Stimulated activated CD4-positive, alpha-beta T cell treated with anti-CD3 and anti-CD28 coated beads, Interleukin-12 subunit alpha, Interleukin-12 subunit beta, amount 100 ng/mL, for 24 hours (primary cell): ENCODE measurements at places on chromosomes 11 and 22.

GRCh38 chr11:78140392-78141077 is 1.1 kb upstream of the ALG8 start:
- DNase-seq: peak; percentile 5

DNA sequence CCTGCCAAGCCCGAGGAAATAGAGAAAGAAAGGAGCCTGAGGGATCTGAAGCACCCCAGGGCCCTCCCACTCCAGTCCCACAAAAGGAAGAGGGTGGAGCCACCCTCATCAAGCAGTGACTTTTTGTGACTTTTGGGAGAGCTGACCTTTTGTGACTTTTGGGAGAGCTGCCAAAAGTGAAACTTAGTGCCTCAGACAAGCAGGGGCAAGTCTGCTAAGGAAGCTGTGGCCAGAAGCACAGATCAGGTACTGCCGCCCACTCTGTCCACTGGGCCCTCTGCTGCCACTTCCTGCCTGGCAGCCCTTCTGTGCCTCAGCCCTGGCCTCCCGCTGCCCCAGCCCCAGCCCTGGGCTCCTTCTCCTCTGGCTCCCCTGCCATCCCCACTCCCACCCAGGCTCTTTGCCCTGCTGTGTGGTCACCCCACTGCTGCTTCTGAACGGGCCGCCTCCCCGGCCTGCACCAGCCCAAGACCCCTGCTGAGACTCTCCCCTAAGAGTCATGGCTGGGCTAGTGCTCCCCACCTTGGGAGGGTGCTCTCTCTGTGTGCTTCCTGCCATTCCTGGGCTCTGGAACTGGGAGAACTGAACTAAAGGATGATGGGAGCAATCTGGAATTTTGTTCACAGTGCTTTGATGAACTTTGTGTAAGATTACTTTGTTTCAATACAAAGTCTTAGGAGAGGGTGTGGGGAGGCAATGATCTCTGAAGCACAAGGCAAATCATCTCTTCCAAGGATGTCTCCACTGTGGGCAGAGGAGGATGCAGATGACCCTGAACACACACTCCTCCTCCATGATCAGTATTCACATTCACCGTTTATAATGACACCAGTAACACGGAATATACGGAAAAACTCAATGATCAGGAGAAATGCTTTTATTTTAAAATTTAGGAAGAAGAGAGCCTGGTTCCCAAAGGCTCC is at the start of gene APOBEC3H:
Gene APOBEC3H, plus strand, starts transcription at position 147 of the 923 bp plus-strand sequence. CDS start 3,035 bp downstream, outside the sequence.
- DNase-seq: no peak

GRCh38 chr22:30348404-30348803 is 8.3 kb downstream of the SF3A1 start:
- DNase-seq: no peak

GRCh38 chr22:46791201-46791731 is 28.8 kb downstream of the TBC1D22A start:
- DNase-seq: peak; percentile 68

- no peak for DNase-seq
These were observed 84.1 kb downstream of the NXPE2 start for GRCh38 chr11:114762408-114762807.

DNA sequence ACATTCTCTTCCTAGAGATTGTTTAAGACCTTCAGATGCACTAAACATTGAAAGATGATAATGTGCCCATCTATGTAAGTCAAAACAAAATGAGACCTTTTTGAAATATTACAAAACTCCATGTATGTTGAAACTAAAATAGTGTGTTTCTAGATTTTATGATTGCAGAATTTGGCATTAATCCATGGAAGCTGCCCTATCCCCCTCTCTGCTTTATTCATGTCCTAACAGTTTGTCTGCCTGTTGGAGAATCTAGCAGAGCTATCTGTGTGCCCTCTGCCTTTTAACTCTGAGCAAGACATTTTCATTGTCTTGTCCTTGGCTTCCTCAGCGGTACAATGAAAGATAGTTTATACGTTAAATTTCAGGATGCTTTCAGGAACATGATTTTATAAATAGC is 105.5 kb downstream of the FAT3 start:
- DNase-seq: no peak

- DNase-seq: no peak
These were observed 121.7 kb downstream of the SGSM3 start for GRCh38 chr22:40491990-40492631.

- DNase-seq: no peak
These were observed 14.9 kb downstream of the TP53AIP1 start for GRCh38 chr11:128927683-128928336.

DNA sequence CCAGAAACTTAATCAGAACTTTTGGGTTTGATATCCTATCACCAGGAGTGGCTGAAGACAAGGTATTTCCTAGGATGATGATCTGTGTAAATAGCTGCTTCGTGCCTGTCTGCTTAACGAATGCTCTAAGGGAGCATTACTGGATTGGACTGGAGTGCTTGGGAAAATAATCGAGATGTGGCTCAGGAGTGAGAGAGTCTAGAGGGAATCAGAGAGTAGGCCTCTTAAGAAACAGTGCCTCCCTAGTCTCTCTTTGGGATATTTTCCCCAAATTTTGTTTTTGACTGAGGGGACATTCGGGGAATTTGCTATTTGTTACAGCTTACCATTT is 2.5 kb downstream of the MAML2 start:
- DNase-seq: no peak

GRCh38 chr11:20611445-20611844 is 12.0 kb downstream of the SLC6A5 start:
- DNase-seq: no peak

- DNase-seq: no peak
These were observed 151.4 kb upstream of the SORL1-AS1 start for GRCh38 chr11:121604152-121604551.

DNA sequence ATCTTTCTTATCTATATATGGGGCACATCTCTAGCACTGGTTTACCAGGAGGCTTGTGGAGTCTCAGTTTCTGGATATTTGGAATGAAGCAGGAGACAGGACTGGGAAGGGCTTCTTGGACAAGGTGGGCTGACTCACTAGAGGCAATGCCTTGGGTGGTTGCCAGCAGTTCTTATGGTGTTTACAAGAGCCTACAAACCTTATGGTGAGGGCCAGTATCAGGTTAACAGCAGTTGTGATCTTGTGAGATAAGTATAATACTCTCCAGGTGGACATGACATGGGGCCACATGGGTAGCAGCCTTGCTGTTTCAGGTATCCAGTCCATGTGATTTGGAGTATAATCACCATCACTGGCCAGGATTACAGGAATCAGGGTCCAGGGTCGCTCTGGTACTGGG is 10.2 kb downstream of the FUT4 start:
- no peak for DNase-seq

DNA sequence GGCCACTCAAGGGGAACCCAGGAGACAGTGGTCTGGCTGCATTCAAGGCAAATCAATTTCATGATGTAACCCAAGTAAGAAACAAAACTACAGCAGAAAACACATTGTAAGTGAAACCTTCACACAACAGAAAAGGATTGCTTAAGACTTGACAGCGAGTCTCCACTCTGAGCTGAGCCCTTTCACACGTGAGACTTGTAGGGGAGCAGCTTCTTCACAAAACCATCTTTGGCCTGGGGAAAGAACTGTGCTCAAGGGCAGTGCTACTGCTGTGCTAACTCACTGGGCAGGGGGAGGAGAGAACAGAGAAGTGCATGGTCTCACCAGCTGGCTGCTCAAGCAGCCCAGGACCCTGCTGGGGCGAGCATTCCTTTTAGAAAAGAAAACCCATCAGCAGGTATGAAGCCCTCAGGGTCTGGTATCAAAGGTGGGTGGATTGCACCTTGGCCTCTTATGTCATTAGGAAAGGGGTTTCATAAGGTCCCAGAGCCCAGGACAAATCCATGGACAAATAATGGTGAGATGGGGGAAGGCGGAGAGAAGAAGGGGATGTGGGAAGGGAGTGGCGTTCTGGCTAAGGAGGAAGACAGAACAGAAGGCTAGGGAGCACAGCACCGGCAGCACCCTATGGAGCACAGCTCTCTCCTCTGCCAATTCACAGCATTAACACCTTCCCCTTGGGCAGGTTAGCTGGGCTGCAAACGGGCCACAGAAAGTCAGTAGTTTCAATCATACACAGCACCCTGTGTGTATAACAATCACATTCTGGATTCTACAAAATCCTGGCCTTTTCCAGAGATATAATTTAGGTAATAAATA is 20.6 kb upstream of the RAPSN start:
- no peak for DNase-seq

DNA sequence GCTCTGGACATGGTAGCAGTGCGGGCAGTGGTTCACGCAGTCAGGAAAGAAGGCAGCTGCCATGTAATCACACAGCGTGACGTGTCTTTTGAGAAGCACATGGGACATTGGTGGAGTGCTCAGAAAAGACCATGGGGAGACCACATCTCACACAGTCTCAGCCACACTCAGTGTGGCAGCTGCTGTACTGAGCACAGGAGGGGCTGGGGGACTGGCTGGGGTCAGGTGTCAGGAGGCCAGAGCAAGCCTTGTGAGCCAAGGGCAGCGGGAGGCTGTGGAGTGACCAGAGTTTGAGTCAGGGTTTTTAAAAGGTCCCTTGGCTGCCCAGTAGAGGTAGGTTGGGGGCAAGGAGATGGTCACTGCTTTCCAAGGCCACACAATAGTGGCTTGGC is 18.5 kb downstream of the CLDN5 start:
- DNase-seq: no peak

GRCh38 chr11:86142170-86142569 is 73.3 kb upstream of the PICALM start:
- no peak for DNase-seq

DNA sequence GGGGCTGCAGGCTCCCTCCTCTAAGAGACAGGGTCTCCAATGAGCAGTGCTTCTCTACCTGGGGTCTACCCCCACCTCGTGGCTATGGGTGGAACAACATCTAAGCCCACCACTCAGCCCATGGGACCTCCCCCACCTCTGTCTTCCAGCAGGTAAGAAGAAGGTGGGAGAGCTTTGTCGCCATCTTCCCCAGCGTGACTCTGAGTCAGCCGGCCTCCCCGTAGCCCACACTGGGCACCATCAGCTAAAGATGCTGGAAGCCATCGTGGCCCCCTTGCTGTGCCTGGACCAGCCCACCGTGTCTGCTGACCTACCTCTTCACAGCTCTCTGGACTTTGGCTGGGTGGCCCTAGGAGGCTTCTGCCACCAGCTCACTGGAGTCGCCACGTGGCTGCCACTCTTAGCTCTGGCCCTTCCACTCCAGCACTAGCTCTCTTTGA is 944 bp downstream of the C11orf86 start:
- DNase-seq: peak; percentile 15

GRCh38 chr11:17803754-17804334 is 69.3 kb downstream of the KCNC1 start:
- no peak for DNase-seq

DNA sequence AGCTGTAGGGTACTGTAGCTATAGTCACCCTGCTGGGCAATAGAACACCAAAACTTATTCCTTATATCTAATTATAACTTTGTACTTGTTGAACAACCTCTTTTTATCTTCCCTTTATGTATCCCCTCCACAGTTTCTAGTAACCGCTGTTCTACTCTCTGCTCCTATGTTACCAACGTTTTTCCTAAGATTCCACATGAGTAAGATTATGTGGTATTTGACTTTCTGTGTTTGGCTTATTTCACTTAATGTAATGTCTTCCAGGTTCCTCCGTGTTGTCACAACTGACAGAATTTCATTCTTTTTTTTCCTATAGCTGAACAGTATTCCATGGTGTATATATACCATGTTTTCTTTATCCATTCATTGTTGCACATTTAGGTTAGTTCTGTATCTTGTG is 258.4 kb downstream of the DYNC2H1 start:
- no peak for DNase-seq

DNA sequence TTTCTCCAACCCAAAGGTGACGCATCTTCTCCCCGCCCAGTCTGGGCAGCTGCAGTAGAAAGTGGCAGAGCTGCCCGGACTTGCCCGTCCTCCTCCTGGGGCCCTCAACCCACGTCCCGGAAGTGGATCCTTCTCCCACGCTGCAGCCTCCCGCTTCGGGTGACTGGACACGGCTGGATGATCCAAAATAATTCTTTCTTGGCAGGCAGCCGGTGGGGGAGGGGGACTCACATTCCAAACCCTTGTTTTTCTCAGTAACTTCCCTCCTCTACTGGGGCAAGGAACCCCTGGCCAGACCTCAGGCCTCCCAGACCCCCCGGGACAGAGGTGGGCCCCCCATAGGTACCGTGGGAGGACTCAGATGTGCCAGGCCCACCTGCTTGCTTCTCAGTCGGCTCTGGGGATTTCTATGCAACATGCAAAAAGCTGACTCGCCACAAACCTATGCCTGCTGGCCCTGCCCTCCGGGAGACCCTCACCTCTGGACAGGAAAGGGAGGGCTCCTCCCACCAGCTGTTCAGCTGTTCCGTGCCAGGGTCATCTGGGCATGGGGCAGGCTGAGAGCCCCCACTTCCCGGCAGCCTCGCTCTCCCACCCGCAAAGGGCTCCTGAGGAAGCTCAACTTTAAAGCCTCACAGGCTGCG is 1.4 kb downstream of the PLXNB2 start:
- DNase-seq: no peak

DNA sequence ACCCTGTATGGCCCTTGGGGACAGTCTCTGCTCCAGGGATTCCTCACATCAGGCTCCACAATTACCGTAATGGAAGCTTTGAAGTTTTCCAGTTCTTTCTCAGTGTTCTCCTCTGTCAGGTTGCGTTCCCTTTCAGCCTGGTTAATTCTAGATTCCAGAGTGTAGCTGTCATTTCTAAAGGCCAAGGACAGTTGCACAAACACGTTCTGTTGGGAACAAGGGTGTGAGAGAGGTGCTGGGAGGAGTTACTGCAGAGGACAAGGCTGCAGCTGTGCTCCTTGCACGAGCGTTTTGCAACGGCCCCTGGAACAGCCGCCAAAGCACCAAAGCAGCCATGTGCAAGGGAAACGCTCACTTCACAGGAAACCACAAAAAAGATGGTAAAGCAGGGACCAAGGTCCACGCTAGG is 35.9 kb upstream of the LYVE1 start:
- no peak for DNase-seq

DNA sequence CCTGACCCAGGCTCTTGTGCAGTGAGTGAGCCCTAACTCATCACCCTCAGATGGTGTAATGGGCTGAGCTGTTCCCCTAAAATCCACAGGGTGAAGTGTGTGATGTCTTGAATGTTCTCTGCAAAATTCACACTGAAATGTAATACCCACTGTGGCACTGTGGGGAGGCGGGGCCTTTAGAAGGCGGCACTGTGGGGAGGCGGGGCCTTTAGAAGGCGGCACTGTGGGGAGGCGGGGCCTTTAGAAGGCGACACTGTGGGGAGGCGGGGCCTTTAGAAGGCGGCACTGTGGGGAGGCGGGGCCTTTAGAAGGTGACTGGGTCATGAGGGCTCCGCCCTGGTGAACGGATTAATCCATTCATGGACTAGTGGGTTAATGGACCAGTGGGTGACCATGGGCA is 33.0 kb downstream of the CHID1 start:
- no peak for DNase-seq

- peak; percentile 21 for DNase-seq
These were observed 5.1 kb upstream of the ENDOD1 start for GRCh38 chr11:95084509-95084908.
